ENCODE measurements at places on chromosomes 1 and 21.

- DNase-seq = no peak
Measured at GRCh38 chr1:179599623-179600249, 8.1 kb downstream of the TDRD5 start.

GRCh38 chr1:8211251-8211882, 106.5 kb upstream of the SLC45A1 start:
- no peak for DNase-seq

DNA sequence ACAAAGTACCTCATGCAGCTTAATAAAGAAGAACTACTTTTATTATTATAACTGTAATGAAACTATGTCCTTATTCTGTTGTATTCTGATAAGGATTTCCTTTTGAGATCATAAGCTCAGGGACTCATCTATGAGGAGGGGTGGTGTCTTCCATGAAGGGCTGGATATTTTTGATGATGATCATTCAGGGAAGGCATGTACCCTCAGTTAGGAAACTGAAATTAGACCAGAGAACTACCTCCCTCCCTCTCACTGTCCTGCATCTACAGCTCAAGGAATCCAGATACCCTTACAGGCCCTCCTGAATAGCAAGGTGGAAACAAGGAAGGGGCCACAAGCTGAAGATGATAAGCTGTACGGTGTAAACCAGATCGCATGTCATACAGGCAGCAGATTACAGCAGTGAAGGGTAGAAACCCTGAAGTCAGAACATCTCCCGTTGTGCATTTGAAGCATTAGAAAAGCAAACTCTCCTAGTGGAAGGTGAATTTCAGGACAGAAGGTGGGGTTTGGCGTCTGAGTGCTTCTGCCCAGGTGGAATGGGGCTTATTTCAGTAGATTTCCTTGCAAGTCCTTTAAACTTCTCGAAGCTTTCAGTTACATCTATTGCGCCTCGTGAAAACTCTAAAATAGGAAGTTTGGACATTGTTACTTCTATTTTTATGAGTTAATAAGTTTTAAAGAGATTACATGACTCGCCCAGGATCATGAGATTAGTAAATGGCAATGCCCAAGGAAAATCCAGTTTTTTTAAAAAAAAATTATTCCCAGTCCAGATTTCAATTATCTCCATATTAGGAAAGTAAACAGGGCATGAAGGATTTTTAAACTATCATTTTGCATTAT, 101.1 kb upstream of the HNRNPU start:
- no peak for DNase-seq

DNA sequence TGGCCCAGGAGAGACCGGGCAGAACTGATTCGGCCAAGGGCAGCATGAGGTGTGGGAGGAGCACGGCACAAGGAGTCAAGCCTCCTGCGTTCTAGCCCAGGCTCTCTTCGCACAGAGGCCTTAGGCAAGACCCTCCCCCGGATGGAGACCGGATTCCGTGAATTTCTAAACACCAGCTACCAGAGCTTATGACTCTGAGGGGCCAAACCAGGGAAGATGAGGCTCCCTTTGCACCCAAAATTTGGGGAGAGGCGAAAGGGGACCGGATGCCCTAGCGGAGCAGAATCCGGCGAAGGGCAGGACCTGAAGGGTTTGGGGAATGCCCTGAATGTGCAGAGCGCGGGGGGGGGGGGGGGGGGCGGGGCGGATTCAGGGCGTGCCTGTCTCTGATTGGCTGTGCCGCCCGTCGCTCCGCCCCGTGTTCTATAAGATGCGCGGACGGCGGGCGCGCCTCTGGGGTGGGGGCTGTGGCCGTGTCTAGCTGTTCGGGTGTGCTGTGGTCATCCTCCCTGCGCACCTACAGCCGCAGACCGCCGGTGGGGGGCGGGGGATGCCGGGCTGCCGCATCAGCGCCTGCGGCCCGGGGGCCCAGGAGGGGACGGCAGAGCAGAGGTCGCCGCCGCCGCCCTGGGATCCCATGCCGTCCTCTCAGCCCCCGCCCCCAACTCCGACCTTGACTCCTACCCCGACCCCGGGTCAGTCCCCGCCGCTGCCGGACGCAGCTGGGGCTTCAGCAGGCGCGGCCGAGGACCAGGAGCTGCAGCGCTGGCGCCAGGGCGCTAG, at the start of gene TRNP1:
TRNP1 (plus strand) TSS at position 456 of the 783 bp plus-strand sequence; CDS start at position 551, 95 bp downstream.
- DNase-seq = no peak

DNA sequence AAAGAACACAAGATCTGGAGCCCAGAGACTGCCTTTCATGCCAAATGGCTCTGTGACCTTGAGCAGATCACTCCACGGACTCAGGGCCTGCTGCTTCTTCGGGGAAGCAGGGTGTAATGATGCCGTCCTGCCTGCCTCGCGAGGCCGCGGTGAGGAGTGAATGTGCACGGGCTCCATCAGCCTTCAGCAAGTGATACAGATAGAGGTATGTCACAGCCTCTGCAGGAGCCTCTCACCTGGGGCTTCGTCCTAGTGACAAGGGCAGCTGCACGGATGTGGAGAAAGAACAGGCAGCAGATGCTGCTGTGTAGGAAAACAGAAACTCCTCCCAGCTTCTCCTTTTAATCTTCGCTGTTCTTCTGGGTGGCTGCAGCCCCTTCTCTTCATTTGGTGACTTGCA, 127.5 kb downstream of the KCNN3 start:
- no peak for DNase-seq

DNA sequence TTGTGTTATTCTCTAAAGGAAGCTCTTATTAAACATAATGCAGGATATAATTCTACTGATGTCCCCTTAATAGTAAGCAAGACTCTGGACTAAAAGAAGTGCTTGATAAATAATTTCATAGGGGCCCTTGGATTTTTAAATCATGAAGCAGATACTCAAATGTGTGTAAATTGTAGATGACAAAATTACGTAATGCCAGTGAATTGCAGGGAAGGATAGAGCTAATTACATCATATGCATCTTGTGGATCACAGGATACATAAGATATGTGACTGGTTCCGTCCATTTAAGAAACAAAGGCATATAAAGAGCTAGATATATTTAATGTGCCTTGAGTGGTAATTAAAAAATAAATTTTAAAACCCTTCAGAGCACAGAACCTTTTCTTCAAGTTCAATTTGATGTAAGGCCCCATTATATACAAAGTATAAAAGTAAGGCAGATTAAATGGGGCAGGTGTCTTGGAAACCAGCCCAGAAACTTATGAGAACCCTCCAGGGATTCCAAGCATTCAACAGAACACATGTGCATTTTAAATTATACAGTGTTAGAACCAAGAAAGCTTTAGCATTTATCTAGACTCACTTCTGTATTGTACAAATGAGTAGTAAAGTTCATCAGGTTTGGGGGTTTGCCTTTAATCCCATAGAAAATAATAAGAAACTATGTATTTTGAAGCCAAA, 190.4 kb downstream of the NCAM2 start:
- DNase-seq = no peak

DNA sequence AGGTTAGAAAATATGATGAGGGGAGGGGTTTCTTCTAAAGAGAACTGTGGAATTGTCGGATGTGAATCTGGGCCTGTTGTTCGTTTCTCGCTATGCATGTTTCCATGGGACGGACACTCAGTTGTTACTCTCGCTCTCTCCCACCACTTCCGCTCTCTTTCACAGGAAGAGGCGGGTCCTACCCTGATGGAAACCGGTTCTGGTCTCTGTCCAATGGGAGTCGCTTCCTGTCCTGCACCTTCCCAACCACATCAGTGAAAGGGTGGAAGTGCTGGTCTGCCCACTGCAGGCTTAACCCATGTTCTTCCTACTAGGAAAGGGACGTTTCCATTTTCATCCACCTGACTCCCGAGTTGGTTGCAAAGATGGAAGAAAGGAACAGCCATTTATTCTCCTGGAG, 119.4 kb downstream of the KCNJ15 start:
- no peak for DNase-seq

DNA sequence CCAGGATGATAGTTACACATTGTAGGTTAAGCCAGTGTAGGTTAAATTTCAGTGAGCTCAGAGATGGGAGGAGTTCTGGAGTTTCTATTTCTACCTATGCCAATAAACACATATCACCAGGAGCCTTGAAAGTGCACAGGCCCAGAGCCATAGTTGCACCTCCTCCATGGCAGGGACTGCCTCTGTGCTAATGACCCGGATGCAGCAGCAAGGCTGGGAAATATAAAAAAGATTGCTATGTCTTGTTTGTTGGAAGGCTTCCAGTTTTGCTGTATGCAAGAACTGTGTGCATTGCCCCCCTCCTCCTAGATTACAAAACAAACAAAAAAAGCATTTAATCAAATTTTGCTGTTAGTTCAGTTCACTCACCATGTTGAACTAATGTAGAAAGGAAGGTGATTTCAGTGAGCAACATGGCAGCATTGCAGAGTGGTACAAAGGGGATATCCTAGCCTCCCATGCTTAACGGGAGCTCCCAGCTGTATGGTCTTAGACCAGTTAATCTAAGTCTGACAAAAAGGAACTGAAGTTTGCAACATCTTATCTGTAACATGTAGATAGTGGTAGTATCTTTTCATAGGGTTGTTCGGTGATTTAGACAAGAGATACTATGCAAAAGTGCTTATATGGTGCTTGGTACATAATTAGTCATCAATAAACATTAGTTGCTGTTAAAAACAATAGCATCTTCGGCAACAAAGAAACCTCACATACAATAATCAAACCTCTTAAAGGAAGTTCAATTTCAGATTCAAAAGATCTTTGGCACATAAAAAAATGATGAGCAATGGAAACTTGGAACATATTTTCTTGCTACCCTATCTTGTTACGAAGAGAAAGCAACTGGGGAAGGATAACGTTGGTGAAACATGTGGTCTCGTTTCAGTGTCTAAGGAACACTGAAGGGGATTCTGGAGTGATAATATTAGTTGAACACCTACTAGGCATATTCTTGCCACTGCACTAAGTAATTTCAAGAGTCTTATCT, 309.5 kb downstream of the ASTN1 start:
- DNase-seq = no peak

- no peak for DNase-seq
Measured at GRCh38 chr1:82897549-82897948, 1096.8 kb downstream of the ADGRL2 start.

DNA sequence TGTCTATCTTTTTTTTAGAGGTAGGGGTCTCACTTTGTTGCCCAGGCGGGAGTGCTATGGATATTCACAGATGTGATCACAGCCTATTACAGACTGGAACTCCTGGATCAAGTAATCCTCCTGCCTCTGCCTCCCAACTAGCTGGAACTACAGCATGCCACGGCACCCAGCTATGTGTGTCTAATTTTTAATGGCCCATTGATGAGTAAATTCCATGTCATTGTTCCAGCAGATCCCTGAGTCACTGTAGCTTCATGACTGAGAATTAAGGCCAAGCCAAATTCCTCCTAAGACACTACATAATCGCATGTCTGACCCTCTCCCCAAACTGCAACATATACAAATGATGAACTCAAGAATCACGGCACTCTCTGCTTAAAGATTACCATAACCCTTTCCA, 84.2 kb upstream of the RGS2 start:
- DNase-seq = no peak

- DNase-seq = no peak
Measured at GRCh38 chr1:202625416-202626360, 84.6 kb downstream of the SYT2 start.

- no peak for DNase-seq
Measured at GRCh38 chr1:36851087-36851486, 183.2 kb downstream of the GRIK3 start.

DNA sequence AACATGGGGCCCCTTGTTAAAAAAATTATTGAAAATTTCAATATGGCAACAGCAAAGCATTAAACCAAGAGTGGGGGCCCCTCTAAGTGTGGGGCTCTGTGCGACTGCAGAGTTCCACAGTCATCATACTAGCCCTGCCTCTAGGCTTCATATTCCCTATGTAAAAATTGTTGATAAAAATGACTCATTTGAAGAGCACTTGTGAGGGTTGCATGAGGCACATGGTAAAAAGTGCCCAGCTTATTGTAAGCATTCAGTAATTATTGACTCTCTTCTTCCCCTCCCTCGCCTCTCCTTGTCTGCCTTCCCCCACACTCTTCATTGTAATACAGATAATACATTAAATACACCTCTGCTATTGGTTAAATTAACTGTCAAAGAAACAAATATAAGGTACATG, 86.7 kb upstream of the PTBP2 start:
- DNase-seq = no peak

- no peak for DNase-seq
Measured at GRCh38 chr1:87869567-87869966, 540.9 kb downstream of the LMO4 start.

DNA sequence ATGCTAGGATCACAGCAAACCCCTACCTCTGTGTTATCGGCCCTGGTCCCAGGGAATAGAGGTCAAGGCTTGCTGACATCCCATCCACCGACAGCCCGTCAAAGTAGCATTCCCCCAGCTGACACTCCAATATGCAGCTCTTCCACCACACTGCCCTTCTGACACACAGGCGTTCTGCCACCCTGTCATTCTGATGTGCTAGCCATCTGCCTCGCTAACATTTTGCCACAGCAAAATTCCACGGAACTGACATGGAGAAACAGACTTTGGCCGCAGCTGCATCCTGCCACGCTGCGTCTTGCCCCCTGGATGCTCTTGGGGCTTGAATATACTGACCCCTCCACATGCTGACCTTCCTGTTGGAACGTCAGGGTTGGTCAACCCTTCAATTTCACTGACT, 163.2 kb upstream of the CSF3R start:
- DNase-seq = no peak

GRCh38 chr1:170544624-170545023, 12.7 kb downstream of the GORAB start:
- DNase-seq = no peak

- DNase-seq = no peak
Measured at GRCh38 chr21:44360159-44360558, 6.7 kb downstream of the TRPM2 start.

- DNase-seq = no peak
Measured at GRCh38 chr1:51000651-51001050, 30.6 kb downstream of the CDKN2C start.

GRCh38 chr1:45266151-45266801, 59.9 kb upstream of the ZSWIM5 start:
- DNase-seq = no peak

DNA sequence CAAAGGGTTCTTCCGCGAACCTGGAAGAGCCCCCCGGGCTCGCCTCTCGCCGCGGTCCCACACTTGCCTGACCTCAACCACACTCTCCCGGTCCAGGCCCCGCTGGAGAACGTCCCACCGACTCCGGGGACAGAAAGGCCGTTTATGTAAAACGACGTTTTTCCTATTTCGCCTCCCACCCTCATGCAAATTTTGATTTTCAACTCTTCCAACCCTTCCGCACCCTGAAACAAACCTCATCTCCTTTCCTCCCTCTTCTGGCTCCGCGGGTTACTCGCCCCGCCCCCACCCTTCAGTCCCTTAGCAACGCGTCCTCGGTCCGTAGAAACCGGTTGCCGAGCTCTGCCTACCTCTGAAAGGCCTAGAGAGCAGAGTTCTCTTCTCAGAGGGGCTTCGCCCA, at the start of gene C1orf141:
C1orf141 (minus strand) TSS at position 276 of the 400 bp plus-strand sequence. CDS start 7,730 bp downstream, outside the sequence.
- DNase-seq = no peak

DNA sequence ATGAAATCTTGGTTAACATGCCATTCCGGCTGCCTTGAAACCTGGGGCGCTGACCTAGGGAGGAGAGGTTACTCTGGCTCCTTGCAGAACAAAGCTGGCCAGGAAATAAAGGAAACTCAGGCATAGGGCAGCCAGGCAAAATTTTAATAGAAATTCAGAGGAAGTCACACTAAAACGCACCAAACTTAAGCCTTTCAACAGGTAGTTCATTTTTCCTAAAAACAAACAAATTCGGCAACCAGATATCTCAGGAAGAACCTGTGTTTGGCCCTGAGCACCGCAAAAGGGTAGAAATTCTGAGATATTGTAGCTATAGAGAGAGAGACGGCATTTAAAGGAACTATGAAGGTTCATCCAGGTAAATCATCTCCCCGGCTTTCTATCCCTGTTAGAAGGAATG, 13.1 kb downstream of the LYST start:
- no peak for DNase-seq

Measured in cerebellar nuclear complex (tissue), 1 donor.